ENCODE measurements at places on chromosomes 4 and X.

GRCh38 chrX:130699618-130700017 lies 203.4 kb downstream of the ENOX2 start:
- DNase-seq: no peak

DNA sequence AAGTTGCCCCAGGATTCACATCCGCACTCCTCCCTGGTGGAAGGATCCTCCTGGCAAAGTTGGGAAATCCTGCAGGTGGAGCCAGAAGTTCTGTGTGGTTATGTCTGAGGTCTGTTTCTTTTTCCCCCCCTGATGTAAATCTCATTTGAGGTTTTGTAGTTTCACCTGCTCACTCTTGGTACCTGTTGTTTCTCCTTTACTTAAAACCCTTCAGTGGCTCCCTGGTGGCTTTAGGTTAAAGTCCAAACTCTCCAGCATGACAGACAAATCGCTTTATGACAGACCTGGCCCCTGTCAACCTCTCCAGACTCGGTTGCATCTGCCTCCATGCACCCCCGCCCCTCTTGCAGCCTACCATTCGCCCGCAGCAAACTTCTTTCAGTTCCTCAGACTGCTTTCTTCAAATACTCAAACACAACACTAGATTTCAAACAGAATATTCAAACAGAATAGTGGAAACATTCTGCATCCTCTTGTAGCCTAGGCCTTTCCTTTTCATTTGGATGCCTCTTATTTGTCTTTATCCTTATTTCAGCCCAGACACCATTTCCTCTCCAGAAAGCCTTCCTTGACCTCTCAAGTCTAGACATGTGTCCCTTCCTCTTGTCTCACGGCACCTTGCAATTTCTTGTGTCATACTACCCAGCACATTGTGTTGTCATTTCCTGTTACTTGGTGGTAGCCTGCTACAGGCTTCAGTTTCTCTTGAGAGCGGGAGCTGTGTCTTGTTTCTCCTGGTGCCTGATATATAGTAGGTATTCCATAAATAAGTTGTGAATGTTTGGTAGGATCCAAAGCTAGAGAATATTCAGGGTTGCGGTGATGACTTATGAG lies 24.8 kb downstream of the IL13RA1 start:
- no peak for DNase-seq

GRCh38 chr4:82561786-82562563 lies at the start of gene TMEM150C:
TSS of gene TMEM150C (minus strand) at chr4:82561988. CDS start at chr4:82504657, 57,331 bp downstream.
- DNase-seq: no peak

DNA sequence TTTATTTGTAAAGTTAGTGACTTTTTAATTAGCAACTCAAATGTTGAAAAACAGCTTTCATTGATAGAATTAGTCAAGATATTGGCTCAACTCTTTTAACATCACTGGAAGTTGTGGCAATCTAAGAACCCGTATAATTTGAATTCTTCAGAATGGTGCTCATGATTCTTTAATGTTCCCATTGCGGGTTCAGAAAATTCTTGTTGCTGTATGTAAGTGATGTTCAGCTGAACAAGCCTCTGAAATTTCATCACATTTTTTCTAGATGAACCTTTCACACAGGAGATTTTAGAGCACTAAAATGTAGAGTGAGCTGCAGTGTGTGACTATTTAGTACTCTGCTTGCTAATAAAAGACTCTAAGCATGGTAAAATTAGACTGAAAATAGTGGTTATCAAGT lies 1317.7 kb downstream of the FSTL5 start:
- DNase-seq: no peak

GRCh38 chr4:62415256-62415655 lies 1215.1 kb downstream of the ADGRL3 start:
- DNase-seq: no peak

DNA sequence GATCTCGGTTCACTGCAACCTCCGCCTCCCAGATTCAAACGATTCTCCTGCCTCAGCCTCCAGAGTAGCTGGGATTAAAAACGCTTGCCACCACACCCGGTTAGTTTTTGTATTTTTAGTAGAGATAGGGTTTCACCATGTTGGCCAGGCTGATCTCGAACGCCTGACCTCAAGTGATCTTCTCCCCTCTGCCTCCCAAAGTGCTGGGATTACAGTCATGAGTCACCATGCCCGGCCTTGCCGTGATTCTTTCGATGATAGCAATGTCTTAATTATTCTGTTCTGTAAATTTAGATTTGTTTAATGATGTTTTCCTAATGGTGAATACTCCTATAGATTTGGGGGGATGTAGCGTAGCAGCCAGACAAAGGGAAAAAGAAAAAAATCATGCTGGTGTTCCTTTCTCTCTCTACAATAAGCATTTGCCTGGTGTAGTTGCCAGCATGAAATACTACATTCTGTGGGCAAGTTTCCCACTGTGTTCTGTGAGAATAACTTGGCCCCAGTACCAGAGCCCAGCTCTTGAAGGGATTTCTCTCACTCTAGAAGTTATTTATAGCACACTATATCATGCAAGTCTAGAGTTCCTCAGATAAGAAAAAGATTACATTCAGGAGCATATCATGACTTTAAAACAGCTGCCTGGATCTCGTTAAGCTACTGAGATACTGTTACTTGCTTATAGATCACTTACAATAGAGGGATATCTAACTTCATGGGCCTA lies 15.4 kb downstream of the NIPAL1 start:
- DNase-seq: no peak

DNA sequence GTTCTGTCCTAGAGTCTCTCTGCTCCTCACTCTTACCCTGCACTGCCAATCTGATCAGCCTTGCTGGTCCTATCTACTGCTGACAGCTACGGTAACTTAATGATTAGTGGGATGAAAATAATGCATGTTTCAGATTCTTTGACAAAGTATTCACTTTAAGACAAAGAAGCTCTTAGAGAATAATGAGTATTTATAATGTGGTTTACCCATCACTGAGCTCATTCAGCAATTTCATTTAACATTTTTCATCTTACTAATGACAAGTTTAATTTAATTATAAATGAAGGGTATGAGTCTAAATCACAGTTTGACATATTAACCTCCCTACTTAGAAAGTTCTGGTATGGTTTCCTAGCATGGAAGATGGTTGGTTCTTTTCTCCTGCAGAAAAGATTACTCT lies 428.2 kb downstream of the ADGRL3 start:
- DNase-seq: no peak

DNA sequence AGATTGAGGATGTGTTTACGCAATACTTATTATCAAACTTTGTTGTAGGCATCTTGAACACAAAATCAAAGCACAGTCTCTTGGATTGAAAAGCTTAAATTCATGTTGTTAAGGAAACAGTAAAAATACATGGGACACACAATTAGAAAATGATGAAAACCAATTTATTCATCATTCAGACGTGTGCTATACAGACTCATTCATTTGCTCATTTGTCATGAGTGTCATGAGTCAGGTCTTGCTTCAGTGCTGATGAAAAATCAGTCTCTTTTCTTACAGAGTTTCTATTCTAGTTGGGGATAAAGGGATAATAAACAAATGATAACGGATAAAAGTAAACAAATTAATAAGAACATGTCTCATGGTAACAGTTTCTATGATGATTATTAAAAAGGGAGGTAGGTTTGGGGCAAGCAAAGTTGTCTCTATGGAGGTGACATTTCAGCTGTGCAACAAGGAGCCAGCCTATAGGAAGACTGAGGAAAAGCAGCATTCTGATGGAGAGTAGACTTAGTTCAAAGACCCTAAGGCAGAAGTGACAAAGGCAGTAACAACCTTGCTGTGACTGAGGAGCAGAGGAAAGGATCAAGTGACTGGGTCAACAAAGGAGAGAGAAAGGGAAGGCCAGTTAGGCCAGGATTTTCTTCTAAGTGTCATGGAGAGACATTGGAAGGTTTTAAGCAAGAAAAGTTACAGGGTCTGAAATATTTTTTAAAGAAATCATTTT lies 224.0 kb upstream of the HHIP start:
- DNase-seq: no peak

GRCh38 chrX:100649550-100650356 lies 5.8 kb downstream of the SRPX2 start:
- peak; percentile 78 for DNase-seq

DNA sequence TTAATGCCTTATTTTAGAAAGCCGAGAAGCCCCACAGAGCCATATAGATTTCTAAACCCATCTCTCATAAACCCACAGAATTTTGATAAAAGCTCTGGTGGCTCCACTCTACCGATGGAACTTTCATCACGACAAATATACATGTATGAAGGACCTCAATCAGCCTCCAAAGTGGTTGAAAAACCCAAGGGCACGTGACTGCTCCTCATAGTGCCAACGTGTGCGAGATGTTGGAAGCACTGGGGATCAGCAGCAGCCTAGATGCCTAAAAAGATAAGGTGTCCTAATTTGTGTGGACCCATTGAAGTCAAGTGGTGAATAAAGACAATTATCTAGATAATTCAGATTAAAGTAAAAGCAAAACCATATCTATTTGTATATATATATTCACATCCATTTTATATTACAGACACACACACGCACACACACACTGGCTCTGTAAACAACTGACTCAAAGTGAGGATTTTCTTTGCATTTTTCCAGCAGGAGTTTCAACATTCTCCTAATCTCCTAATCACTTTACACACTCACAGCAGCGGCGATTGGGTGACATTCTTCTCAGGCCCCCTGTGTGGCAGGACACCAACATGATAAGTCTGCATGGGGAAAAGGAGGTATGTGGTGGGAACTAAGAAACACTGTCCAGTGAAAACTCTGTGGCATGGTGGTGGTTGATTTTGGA lies 2.8 kb upstream of the PITX2 start:
- DNase-seq: no peak

Measured in AG04450 (cell line).